ENCODE measurements at places on chromosomes 12 and 14.

DNA sequence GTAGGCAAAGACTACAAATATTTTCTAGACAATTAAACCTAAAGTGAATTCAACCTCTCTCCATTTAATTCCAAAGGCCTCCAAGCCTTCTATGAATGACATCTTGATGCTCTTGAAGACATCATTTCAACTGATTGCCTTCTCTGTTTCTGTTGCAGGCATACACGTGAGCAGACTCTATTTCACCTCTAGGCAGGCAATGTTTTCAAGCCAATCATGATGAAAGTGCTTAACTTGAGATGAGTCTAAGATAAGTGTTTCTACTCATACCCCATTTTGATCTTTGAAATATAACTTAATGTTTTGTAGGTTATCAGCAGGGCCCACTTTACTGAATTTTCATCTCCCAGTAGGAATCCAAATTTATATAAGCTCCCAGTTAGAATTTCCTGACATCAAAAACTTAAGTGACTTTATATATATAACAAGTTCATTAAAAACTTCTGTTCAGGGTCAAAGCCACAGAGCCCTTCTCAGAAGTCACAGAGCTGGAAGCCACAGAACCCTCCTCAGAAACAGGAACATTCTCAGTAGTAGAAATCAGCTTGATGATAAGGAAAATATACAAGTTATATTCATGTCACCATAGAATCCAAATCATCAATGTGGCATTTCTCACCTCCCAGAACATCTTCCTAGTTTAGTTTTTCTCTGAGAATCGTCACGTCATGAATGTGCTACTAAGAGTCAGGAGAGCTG is 108.5 kb downstream of the PHLDA1 start:
- DNase-seq, result no peak

DNA sequence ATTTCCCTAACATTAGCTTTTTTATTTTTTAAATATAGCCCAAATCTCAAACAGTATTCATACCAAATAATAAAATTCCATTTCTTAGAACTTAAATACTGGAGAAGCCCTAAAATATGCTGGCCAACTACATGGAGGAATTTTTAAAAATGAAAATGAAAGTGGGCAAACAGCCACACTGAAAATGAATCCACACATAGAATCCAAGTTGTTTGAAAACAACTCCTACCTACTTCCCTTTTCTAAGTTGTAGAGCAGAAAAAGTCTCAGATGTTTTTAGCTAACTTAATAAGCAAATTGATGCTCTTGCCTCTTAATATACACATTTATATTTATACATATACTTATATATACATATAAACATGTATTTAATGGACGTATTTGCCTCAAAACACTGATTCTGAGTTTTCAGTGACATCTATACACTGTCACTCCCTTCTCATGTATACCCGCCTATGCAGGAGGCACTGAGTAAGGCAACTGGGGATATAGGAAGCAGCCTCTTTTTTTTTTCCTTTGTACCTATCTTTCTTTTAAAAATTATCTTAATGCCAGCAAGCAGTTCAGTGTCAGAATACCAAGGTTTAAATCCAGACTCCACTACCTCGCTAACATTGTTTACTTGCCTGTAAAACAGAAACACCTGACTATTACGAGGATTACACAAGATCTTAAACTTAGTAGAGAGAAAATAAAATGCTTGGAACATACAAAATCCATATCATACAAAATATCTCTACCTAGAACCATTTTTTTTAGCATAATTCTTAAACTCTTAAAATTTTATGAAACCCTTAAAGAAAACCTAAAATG is 13.3 kb downstream of the DICER1 start:
- DNase-seq, result no peak

- DNase-seq, result no peak
These were observed 270.6 kb downstream of the SLC6A15 start for GRCh38 chr12:84641940-84642545.

DNA sequence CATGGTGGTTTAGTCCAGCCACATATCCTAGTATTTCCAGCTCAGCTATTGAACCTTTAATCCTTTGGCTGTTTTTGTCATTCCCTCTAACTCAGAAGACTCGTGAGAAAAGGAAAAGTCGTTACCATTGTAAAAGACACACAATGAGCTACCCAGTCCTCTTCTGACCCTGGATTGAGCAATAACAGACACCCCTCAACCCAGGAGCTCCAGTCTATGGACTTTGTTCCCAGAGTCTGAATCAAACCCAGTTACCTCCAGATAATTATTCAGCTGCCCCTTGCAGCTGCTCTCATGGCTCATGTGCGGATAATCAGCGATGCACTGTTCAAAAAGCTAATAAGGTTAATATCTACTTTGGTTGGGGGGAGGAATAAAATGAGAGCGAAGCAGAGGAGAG is 402.4 kb downstream of the BTG1 start:
- DNase-seq, result no peak

- DNase-seq, result no peak
These were observed 1089.1 kb downstream of the SLC6A15 start for GRCh38 chr12:83823386-83824045.

GRCh38 chr12:104578453-104578852 is 121.7 kb downstream of the CHST11 start:
- no peak for DNase-seq

- DNase-seq, result no peak
These were observed 156.2 kb downstream of the KIF26A start for GRCh38 chr14:104294628-104294982.

DNA sequence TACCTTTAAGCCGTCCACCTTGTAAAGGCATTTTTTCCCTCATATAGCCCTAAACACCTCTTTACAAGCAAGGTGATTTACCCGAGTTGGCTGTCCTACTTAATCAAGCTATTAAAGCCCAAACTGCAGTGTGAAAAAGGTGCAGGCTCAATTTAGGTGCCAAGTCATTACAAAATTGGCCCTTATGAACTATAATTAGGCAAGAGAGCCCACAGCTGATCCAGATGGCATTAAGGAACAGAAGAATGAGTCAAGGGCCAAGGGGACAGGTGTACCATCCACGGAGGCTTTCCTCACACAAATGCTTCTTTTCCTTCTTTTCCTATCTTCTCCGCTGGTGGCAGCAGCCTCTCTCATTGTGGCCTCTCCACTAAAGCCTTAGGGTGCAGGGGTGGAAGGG is 90.5 kb downstream of the TTC8 start:
- DNase-seq, result no peak

GRCh38 chr14:26687301-26687837 is 89.5 kb upstream of the NOVA1 start:
- no peak for DNase-seq

DNA sequence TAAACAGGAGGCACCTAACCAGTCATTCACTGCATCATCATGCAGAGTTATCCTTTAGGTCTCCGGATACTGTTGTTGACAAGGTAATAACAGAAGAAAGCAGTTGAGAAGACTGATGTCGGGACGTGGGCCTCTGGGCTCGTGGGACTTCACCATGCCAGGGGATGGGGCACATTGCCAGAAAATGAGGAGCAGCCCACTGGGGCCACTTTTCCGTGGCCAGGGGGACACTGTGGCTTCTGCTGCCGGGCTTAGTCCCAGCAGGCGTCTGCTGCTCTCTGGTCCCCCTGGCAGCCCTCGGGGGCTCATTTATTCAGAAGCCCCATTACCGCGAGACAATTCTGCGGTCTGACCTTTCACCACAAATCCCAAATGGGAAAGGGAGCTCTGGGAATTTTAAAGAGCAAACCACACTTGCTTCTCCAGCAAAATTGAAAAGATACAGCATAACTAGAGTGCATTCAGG is 201.2 kb downstream of the DAD1 start:
- DNase-seq, result no peak

GRCh38 chr12:27548301-27549199 is 24.5 kb downstream of the PPFIBP1 start:
- no peak for DNase-seq

DNA sequence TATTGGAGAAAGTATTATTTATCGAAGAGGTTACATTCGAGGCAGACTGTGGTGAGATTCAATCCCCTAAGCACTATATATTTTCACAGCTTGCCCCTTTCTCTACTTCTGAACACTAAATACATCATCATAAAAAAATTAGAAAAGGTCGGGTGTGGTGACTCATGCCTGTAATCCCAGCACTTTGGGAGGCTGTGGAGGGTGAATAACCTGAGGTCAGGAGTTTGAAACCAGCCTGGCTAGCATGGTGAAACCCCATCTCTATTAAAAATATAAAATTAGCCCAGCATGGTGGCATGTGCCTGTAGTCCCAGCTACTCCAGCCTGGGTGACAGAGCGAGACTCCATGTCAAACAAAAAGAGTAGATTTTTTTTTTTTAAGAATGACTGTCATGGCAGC is 70.6 kb upstream of the MYF6 start:
- DNase-seq, result no peak

- DNase-seq, result no peak
These were observed 85.6 kb downstream of the GLT1D1 start for GRCh38 chr12:128938886-128939285.

DNA sequence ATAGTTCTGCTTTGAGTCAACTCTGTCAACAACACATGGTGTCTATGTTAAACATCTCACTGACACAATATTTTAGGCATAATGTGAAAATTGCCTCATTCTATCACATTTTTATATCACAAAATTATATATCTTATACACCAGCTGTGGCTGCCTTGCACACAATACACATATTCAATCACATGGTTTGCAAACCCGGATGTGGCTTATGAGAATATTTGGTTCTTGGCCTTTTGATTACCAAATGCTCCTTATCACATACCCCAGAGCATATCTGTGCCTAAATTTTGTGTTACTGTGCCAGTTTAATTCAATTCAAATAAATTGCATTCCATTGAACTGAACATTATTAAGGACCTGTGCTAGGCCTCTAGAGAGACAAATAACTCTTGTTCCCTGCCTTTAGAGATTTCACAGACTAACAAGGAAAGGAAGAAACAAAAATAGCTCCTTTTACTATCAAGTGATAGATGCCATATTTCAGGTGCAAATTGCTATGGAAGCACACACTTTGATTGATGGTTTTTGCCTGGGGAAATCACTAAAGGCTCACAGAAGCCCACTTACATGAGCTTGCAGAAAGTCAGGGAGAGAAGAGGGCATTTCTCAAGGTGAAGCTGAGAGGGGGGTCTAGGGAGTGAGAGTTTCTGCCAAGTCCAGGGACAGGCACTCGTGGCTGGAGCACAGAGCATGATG is 63.4 kb downstream of the PPP1R36 start:
- no peak for DNase-seq

GRCh38 chr12:93136253-93137055 is 207.4 kb upstream of the EEA1 start:
- no peak for DNase-seq

GRCh38 chr14:89013698-89014568 is 189.5 kb downstream of the TTC8 start:
- DNase-seq, result no peak

DNA sequence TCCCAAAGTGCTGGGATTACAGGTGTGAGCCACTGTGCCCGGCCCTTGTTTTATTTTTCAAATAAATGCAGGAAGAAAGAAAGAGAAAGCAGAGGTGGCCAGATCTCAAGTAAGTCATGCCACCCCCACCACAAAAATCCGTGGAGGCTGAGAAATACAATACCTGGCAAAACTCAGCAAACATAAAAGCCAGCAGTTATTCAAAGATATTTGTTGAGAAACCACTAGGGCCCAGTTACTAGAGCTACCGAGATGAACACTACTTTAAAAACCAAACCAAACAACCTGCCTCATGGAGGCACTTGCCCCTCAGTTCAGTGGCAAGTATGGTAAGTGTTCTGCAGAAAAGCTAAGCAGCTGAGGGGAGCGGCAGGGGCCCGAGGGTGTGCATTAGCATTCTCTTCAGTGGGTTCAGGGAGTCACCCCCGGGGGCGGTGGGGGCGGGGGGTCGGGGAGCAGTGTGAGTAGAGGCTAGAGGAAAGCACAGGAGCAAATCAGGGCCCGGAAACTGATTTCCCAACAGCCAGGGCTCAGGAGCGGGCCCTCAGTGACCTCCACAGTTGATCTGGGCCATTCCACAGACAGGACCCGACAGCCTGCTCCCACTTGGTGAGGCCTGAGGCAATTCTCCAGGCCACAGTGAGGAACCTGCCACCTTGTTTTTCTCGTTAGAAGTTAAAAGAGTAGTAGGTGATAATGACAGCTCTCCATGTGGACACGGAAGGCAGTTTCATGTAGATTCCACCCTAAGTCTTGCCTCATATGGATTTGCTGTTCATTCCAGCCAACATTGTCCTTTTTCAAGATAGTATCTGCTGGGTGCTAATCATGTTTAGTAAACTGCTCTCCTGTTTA is 8.6 kb downstream of the EVL start:
- DNase-seq, result no peak

Data from activated gamma-delta T cell treated with Interleukin-2 at 50 U/mL for 16 hours (primary cell).